Activated CD4-positive, alpha-beta memory T cell treated with anti-CD3 and anti-CD28 coated beads for 36 hours (primary cell): ENCODE measurements at places on chromosomes 6 and 20.

GRCh38 chr20:9068233-9068801 is 570 bp upstream of the PLCB4 start:
- H3K27me3 ChIP-seq, result peaks cover 15% of the 10 kb centered on the region
- H3K4me3 ChIP-seq, result no peak overlapping the region
- H3K4me1 ChIP-seq, result peaks cover 2% of the 10 kb centered on the region
- DNase-seq, result no peak
- H3K36me3 ChIP-seq, result peaks cover 2% of the 10 kb centered on the region

GRCh38 chr20:48215536-48215935 is 430.3 kb upstream of the SULF2 start:
- DNase-seq, result no peak
- H3K4me3 ChIP-seq, result no peak overlapping the region
- H3K36me3 ChIP-seq, result no peaks in the 10 kb centered on the region
- H3K27me3 ChIP-seq, result peaks cover 10% of the 10 kb centered on the region
- H3K4me1 ChIP-seq, result no peaks in the 10 kb centered on the region

GRCh38 chr6:157631412-157631811 is 191.6 kb upstream of the SNX9 start:
- H3K4me1 ChIP-seq, result peaks cover 3% of the 10 kb centered on the region
- H3K4me3 ChIP-seq, result no peak overlapping the region
- no peaks in the 10 kb centered on the region for H3K27me3 ChIP-seq
- no peaks in the 10 kb centered on the region for H3K36me3 ChIP-seq
- DNase-seq, result no peak

GRCh38 chr20:6099819-6100218 is 23.0 kb downstream of the FERMT1 start:
- H3K27me3 ChIP-seq, result peaks cover 4% of the 10 kb centered on the region
- DNase-seq, result no peak
- no peaks in the 10 kb centered on the region for H3K4me1 ChIP-seq
- no peaks in the 10 kb centered on the region for H3K36me3 ChIP-seq
- H3K4me3 ChIP-seq, result no peak overlapping the region

DNA sequence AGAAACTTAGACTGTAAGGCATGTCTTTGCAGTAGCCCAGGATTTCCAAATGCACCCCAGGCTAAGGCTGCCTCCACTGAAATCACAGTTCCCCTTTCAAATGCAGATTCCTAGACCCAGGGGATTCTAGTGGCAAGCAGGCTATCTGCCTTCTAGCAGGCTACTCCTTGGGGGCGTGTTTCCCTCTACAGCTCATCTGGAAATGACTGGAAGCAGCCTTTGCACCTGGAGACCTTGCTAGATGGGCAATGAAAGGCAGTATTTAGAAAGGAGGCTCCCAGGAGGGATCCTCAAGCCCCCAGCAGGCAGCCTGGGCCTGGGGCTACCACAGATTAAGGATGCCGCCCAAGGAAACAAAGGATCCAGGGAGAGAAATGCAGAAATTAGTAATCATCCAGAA is 26.0 kb upstream of the SYNDIG1 start:
- H3K4me1 ChIP-seq, result no peaks in the 10 kb centered on the region
- H3K27ac ChIP-seq, result no peak overlapping the region
- no peak for DNase-seq
- no peaks in the 10 kb centered on the region for H3K36me3 ChIP-seq

DNA sequence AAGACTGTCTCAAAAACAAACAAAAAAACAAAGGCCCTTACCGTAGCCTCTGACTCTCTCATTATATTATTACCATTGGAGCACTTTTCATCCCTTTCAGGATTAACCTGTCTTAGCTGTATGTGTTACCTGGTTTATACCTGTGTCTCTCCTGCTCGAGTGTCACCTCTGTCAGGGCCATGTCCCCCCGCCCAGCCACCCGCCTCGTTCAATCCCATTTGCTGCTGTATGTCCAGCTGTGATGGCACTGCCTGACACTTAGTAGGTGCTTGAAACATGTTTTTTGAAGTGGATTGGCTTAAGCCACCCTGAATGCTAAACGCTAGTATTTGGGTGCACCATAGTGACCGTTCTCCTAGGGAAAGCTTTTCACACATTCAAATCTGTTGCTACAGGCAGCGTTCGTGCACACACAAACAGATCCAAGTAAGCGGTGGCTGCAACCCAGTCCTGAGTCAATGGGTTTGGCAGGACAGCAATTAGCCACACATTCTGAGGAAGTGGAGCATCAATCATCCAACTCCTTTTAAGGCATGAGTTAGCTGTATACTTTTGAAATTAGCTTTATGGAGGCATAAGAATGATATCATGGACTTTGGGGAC is 98.9 kb upstream of the ZNF217 start:
- peaks cover 22% of the 10 kb centered on the region for H3K4me1 ChIP-seq
- H3K36me3 ChIP-seq, result no peaks in the 10 kb centered on the region
- H3K4me3 ChIP-seq, result no peak overlapping the region
- peak; percentile 33 for DNase-seq
- H3K27ac ChIP-seq, result peak overlapping the region; percentile 1

- H3K27ac ChIP-seq, result no peak overlapping the region
- H3K27me3 ChIP-seq, result peaks cover 35% of the 10 kb centered on the region
- peaks cover 16% of the 10 kb centered on the region for H3K4me1 ChIP-seq
- DNase-seq, result no peak
- no peaks in the 10 kb centered on the region for H3K36me3 ChIP-seq
- no peak overlapping the region for H3K4me3 ChIP-seq
Measured at GRCh38 chr6:170287371-170287876, 3.5 kb downstream of the DLL1 start.
